ENCODE measurements at places on chromosomes 6 and 20. TPM values are rescaled to one million over a fixed set of nuclear protein-coding genes. Genes with fewer than 3 reads are reported as not detected.
A peak's percentile ranks its signal among the peaks of the same experiment; 100 is the strongest.

The TBP gene
- 28.4 TPM for total RNA-seq

The METTL24 gene
- not detected for total RNA-seq

The LY6G6D gene
- not detected for total RNA-seq

The PGK2 gene
- not detected for total RNA-seq

The CCM2L gene
- total RNA-seq = not detected

The RHAG gene
- total RNA-seq = not detected

GRCh38 chr20:53376021-53376420, 217.6 kb downstream of the ZNF217 start:
- DNase-seq = no peak

DNA sequence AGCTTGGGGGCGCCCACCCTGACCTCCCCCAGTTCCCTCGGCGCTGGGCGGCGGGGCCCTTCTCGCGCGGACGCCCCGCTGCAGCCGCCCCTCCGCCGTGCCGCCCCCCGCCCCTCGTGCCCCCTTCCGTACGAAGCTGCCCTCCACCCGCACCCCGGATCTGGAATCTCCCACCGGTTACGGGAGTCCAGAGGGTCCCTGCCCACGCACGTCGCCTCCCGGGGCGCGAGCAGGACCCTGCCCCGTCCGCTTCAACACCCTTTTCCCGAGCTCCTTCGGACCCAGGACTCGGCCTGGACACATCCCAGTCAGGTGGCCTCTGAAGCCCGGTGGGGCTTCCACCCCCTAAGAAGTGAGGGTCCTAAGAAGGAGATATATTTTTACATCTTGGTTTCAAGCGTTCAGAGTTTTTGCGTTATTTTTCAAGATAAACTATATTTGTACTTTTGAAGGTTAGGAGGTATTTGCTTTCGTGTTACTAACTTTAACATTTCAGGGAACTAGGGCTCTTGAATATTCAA, 506 bp downstream of the ARFGAP1 start:
- DNase-seq = no peak

GRCh38 chr20:33015114-33015484, 7.6 kb downstream of the BPIFB2 start:
- no peak for DNase-seq

GRCh38 chr6:21158873-21159272, 434.7 kb upstream of the SOX4 start:
- no peak for DNase-seq

DNA sequence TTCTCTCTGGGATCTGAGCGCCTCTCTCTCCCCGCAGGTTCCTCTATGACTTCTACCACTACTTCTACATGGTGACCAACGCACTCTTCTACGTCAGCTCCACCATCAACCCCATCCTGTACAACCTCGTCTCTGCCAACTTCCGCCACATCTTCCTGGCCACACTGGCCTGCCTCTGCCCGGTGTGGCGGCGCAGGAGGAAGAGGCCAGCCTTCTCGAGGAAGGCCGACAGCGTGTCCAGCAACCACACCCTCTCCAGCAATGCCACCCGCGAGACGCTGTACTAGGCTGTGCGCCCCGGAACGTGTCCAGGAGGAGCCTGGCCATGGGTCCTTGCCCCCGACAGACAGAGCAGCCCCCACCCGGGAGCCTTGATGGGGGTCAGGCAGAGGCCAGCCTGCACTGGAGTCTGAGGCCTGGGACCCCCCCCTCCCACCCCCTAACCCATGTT, 36.3 kb upstream of the MRGBP start:
- DNase-seq = no peak

DNA sequence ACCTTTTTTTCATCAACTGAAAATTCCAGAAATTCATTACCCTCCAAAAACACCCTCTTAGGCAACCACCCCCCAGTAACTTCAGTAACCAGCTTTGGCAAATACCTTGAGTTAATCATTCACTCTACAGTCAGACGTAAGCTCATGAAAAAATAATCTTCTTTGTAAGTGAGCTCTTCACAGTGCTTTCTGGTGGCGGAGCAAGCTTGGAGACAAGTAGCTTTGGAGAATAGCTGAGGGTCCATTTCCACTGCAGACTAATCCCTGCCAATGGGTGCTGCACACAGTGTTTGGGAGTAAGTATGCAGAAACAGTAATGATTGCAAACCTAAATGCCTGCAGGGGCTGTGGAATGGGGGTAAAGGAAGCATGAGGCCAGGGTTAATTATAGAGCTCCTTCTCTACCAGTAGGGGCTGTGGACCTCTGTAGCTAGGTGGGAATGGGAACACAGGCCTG, 56.8 kb upstream of the HINT3 start:
- DNase-seq = no peak

DNA sequence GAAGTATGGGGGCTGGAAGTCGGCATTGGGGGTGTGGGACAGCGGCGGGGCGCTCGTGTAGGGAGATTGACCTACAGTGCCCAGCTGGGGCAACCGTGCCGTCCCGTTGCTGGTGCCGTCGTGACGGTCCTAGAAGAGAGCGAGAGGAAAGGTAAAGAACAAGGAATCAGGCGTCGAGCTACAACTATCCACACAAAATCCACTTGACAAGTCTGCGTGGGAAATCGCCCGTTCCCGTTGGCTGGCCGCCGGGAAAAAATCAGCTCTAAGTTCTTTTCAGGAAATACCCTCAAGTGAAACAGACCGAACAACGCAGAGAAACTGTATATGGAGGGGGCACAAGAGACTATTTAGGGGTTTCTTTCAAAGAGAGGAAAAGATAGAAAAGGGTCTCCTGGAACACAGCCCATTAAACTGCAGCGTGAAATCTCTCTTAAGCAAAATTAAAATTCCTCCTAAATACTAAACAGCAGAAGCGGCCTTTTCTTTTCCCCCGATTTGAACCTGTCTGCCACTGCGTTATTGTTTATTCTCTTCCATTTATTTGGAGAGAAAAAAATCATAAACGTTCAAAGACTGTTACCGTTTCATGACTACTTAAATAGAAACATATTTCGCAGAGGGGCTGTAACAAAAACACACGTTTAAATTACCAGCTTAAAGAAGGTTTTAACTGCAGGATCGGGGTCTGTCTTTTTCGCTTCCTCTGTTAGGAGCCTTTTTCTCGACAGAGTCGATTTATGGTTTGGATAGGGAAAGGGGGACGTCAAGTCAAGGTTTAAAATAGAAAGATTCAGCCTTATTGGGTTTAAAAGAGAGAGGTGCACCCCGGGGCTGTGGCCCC, 4.4 kb downstream of the TFAP2A start:
- DNase-seq = peak; percentile 58

DNA sequence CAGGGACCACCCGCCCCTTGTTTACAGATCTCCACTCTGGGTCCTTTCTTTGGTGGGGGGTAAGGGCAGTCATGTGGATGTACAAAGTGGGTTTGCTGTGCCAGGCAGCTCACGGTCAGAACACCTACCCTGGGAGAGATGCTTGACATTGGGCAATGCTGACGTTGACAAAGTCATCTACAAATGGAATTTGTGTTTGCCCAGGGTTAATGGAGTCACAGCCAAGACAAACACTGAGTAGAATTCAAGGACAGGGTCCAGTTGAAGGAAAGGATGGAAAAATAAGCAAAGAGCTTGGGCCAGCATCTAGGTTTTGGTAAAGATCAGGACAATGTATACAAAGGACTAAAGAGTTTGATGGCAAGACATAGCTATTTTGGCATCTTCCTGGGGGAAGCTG, 54.7 kb downstream of the MOCS1 start:
- DNase-seq = no peak

DNA sequence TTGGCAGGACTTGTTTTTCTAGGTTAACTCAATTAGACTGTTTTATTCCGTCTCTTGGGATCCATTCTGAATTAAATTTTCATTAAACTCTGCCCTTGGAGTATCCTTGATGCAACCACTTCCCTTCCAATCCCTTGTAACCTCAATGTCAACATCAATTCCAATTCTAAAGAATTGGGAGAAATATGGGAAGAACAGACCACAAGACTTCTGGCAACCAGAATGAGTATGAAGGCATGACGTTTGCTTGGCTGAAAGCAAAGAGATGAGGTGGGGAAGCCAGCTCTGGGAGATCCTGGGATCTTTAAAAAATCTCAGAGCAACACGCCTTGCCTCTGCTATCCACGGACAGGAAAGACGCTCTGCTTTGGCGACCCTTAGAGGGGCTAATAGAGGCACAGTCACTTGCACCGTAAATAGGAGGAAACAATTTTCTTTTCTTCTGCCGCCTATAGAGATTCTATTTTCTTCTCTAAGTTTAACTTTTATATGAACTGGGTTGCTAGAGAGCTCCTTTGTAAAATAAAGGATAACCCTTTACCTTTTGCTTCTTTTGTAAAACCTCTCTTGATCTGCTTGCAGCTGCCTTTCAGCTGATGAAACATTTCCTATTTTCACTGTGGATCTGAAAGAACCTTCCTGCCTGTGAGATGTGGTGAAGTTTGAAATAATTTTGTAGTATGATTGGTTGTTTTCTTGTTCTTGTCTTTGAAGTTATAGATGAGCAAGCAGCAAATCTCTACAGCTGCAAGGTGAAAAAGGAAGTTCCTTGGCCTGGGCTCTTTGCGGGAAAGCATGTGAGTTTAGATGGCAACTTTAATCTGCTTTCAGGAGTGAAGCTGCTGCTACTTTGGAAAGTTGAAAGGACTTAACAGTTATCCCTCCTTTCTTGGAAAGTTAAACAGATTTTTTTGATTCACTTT, at the start of gene ASIP:
ASIP (plus strand) TSS at position 731 of the 923 bp plus-strand sequence. CDS start 18,952 bp downstream, outside the sequence.
- DNase-seq = peak; percentile 70

DNA sequence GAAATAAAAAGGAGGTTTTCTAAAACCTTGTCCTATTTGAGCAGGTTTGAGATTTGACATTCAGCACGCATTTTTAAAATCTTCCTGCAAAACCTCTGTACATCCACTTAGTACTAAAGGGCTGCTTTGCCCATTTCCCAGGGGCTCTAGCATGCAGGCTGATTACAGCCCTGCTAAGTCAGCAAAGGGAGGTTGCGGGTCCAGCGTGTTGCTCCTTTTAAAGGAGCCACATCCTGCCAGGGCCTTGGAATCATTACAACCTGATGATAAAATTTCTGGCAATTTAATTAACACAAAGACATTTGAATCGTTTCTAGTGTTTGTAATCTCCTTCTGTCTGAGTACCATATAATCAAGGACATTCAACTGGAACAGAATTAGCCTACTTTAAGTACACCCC, 455.1 kb upstream of the CITED2 start:
- DNase-seq = no peak

- DNase-seq = no peak
Observed at GRCh38 chr6:101286146-101286545, 107.4 kb upstream of the GRIK2 start.

DNA sequence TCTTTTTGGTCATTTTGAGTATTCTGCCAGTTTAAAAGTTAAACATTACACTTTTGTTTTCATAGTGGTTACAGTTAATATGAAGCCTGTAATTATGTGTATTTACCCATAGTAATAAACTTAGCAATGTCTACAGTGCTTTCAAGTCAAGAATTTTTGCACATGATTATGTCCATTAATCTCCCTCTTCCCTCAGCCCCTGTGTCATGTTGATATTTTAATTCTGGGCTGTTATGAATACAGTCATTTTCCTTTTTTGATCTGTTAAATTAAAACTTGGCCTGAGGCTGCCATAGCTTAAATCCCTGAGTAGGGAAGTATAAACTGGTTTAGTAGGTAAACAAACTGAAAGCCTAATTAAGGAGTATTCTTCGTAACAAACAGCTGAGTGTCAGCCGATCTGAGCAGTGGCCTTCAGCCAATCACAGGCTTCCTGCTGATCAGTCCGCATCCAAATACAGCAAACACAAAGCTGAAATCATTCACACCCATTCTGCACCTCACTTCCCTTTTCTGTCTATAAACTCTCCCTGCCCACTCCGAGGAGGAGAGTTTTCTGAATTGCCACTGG, 9.5 kb upstream of the SFT2D1 start:
- no peak for DNase-seq

Measured in activated CD4-positive, alpha-beta T cell treated with anti-CD3 and anti-CD28 coated beads, Interleukin-2, amount 10 ng/mL, durations not matched to agents 24 days and 14 days (primary cell).